ENCODE measurements at places on chromosomes 5 and 9.

- no peak for DNase-seq
These were observed 471.7 kb upstream of the RORB start for GRCh38 chr9:74025402-74025925.

- no peak for DNase-seq
These were observed 92.6 kb downstream of the LIFR start for GRCh38 chr5:38463634-38464521.

GRCh38 chr9:82563841-82564240, 499.1 kb downstream of the RASEF start:
- no peak for DNase-seq

DNA sequence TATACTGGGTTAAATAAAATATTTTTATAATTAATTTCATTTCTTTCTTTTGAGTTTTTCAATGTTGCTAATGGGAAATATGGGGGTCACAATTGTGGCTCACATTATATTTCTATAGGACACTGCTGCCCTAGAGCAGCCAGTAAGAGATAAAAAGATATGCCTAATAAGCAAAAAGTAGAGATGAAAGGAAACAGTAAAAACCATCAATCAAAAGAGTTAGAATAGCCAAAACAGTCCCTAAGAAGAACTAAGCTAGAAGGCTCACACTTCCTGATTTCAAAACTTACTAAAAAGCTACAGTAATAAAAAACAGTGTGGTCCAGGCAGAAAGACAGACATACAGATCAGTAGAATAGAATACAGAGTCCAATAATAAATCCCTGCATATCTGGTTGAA, 104.4 kb downstream of the FANCC start:
- no peak for DNase-seq

GRCh38 chr5:5159282-5160103, 19.4 kb downstream of the ADAMTS16 start:
- no peak for DNase-seq

- peak; percentile 75 for DNase-seq
These were observed 4.5 kb upstream of the PCDH1 start for GRCh38 chr5:141882594-141883183.

- DNase-seq, result no peak
These were observed 51.9 kb upstream of the ZSWIM6 start for GRCh38 chr5:61280205-61280604.

- DNase-seq, result no peak
These were observed 192.8 kb downstream of the CDH18 start for GRCh38 chr5:19795218-19795617.

DNA sequence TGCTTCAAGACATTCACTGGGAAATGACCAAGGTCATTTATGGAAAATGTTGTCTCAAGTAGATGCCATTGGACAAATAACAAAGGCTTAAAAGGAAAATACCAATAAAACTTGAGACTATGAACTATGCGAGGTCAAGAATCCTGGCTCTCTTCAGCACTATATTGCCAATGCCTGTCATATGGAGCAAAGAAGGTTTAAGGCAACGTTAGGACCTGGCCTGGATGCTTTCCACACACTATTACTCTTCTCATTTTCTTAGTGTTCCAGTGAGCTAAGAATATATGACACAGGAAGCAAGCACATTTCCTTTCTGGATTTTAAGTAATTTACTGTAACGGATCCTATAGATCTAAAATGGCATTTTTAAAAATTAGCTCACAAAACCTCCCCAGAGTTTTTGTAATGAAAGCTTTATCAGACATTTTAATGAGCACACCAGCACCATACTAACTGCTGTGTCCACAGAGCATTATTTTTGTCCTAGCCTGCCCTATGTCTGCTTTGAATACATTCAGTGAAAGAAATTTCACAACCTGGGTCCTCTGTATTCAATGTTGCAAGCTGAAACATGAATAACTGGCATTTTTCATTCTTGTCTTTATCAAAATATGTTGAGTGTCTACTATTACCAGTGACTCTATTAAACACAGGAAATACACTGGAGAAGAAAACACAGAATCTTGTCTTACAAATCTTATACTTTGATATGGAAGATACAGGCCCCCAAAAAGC, 315.6 kb downstream of the CETN3 start:
- DNase-seq, result no peak

GRCh38 chr9:38250279-38251035, 142.0 kb upstream of the ALDH1B1 start:
- DNase-seq, result no peak

DNA sequence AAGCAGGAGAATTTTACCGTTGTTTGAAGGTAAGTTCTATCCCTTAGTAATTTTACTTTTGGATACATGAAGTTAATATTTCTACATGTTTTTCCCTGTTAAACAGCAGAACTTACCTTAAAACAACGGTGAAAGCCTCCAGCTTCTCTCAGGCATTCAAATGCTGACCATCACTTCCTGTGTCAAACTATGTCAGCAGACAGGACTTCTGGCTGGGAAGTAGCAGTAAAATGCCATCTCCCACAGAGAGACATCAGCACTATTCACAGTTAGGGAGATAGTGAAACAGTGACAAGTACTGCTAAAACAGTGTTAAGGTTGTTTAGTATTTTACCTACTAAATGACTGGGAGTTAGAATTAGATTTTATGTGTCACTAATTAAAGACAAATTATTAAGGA, 34.2 kb upstream of the GOLGA1 start:
- no peak for DNase-seq

DNA sequence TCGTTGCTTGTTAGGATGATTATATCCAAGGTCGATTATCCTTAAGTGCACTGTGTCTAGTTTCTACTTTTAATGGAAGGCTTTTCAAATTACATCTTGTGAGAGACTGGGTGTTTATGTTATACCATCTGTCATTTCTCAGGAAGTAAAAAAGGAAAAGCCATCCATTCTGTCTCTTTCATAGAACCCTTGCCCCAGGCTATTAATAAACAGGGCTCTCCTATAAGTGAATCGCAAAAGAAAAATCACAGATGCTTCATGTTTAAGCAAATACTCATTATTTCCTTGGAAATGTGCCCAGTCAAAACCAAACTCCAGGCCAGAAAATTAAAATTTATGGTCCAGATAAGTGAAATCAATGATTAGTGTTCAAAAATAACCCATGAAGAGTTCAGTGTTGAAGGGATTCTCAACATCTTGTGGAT, 58.1 kb downstream of the STARD4 start:
- DNase-seq, result no peak

GRCh38 chr9:4096121-4096520, 203.7 kb downstream of the GLIS3 start:
- no peak for DNase-seq

DNA sequence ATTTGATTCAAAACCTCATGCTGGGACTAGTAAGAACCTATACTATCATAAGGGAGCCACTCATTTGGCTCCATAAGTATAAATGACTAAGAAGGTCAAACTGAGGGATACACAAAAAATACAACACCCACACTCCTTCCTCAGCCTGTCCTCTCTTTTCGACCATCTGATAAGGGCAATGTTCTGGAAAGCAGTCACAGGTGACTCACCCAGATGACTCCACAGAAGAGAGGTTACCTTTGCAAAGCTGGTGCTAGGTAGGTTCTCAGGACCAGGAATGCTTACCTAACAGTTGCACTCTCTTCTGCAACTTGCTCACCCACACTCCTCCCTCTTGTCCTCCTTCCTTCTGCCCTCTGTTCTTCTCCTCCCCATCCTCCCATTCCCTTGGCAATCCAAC, 32.9 kb downstream of the LHFPL2 start:
- no peak for DNase-seq

- DNase-seq, result no peak
These were observed 221.4 kb downstream of the EFNA5 start for GRCh38 chr5:107449369-107449768.

DNA sequence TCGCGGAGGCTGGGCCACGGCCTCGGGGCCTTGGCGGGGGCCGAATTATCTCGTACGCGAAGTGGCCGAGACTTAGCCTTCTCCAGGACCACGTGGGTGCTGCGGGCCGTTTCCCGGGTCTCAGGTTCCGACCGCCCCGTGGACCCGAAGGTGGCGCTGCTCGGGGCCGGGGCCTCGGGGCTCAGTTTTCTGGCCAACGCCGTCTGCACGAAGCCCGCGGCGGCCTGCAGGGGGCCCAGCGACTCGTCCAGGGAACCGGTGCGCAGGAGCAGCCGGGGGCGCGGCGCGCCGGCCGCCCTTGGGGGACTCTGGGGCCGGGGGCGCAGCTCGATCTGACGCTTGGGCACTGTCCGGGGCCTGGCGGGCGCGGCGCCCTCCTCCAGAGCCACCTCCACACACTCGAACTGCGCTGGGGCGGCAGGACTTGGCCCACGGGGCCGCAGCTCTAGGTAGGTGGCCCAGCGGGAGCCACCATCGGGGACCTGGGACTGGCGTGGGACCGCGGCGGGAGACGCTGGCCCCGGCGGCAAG, 716 bp downstream of the PROB1 start:
- DNase-seq, result no peak

DNA sequence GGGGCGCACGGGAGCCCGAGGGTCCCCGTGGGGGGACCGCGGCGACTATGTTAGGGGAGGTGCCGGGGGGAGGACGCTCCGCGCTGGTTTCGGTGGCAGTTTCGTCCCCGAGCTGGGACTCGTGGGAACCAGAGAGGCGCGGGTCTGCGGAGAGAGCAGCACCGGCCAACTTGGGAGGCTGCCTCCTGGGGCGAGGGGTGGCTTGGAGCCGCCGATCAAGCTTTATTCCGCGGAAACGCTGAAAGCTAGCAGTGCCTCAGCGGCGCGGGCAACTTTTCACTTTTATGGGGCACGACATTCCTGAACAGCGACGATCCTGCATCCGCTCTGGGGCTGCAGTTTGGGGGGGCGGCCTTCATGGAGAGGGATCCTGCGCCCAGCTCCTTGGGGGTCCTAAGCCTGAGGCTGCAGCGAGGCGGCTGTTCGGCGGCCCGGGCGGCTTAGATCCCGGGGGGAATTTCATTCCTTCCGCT, 369 bp downstream of the OCLN start:
- DNase-seq, result no peak

GRCh38 chr5:153159616-153160015, 330.9 kb upstream of the GRIA1 start:
- no peak for DNase-seq

DNA sequence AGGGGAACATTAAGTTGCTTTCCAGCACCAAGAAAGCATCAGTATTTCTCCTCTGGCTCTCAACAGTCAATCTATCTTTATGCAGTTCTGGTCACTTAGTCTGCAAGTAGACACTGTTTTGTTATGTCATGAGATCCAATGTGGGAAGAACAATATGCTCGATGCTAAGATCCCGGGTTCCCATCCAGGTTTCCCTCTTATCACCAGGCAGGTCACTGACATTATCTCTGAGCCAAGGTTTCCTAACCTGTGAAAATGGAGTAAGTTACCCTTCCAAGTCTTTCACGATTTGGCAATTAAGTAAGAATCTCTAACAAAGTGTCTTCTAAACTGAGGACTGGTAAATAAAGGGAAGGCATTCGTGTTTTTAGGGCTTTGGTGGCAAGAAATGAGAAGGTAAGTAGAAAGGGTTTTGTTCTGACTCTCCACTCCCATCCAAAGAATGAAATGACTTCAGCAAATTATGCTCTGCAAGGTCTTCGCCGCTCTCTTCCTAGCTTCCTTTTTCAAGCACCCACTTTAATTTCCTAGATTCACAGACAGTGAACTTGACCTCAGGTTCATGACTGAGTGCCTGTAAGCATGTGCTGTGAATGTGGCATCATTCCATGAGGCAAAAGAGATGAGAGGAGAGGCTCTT, 86.4 kb downstream of the DCP2 start:
- DNase-seq, result no peak

DNA sequence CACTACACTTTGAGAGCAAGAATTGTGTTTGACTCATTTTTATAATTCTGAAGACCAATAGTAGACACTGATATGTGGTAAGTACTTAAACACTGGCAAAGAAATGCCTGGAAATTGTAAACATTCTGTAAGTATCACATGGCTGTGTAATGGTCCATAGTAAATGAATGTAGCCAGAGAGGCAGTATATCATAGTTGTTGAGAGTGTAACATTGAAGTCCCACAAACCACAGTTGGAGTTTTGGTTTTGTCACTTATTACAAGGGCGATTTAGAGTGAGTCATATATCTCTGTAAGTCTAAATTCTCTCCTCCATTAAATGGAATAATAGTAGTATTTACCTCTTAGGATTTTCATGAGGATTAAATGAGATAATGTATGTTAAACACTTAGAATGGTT, 181.1 kb upstream of the MEF2C start:
- DNase-seq, result no peak

- DNase-seq, result no peak
These were observed 183.4 kb downstream of the TMC1 start for GRCh38 chr9:72704688-72705375.

DNA sequence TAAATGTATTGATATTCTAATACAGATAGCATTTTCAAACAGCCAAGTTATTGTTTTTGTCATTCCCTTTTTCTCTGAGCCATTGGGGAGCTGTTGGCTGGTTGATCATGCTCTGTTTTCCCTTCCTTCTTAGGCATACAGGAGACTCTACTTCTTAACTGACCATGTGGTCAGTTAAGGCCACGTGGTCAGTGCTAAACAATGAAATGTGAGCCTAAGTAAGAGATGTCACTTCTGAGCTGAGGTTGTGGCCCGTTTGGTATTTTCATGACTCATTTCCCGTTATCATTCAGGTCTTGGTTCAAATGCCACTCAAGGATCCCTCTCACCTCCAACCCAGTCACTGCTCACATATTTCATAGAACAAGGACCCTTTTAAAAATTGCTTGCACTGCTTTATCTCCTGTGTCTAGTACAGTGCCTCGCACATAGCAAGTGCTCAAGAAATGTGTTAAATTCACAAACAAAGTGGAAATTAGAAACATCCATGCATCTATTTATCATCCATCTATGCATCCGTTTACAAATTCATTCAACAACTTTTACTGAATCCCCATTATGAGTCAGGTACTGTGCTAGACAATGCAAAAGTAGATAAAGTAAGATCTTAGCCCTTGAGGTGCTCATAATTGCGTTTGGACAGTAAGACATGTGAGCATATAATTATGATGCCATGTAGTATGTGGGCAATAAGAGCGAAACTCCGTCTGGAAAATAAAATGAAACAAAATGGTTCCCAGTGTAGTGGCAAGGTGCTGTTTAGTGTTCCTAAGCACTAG, 50.7 kb downstream of the ARRDC3 start:
- DNase-seq, result no peak

- DNase-seq, result no peak
These were observed 4.5 kb downstream of the SLC36A1 start for GRCh38 chr5:151451626-151452520.

- no peak for DNase-seq
These were observed 18.9 kb upstream of the PFDN1 start for GRCh38 chr5:140321796-140322195.

DNA sequence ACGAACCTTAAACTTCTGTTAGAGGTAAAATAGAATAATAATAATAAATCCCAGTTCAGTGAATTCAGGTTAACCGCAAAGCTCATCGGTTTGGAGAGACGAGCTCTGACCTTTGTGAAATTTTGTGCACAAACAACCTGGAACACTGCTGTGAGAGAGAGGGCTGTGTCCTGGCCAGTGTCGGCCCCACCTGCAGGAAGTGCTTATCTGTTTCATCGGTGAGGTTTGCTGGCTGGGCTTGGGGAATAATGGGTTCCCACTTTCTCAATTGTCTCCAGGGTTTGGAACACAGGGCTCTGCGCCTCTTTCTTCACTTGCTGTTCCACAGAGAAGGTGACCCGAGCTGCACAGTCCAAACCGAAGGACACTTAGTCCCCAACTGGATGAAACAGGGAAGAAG, 19.3 kb upstream of the CLPTM1L start:
- no peak for DNase-seq

GRCh38 chr5:168023191-168023590, 268.3 kb upstream of the WWC1 start:
- peak; percentile 56 for DNase-seq

GRCh38 chr5:10583663-10584572, 20.0 kb downstream of the ANKRD33B start:
- DNase-seq, result peak; percentile 26

Measured in putamen (tissue), 1 donor.